ENCODE measurements at places on chromosomes 2 and 18. TPM values are rescaled to one million over a fixed set of nuclear protein-coding genes. Genes with fewer than 3 reads are reported as not detected.
A peak's percentile ranks its signal among the peaks of the same experiment; 100 is the strongest.

GRCh38 chr2:150627526-150627925 lies 140.1 kb upstream of the RND3 start:
- no peak for DNase-seq
- H3K4me1 ChIP-seq, result no peaks in the 10 kb centered on the region
- H3K27me3 ChIP-seq, result no peaks in the 10 kb centered on the region
- H3K36me3 ChIP-seq, result no peaks in the 10 kb centered on the region
- no peak overlapping the region for H3K27ac ChIP-seq
- H3K4me3 ChIP-seq, result no peak overlapping the region

DNA sequence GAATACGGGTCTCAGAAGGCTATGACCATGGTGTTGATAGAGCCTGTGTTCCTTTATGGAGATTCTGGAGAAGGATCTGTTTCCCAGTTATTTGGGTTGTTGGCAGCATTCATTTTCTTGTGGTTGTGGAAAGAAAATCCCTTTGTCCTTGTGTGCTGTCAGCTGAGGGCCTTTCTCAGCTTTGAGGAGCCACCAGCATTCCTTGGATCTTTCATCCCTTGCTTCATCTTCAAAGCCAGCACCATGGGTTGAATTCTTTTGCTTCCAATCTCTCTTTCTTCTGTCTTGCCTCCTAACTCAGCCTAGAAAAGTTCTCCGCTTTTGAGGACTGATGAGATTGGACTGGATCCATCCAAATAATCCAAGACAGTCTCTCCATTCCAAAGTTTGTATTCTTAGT lies 103.2 kb upstream of the MMADHC start:
- no peaks in the 10 kb centered on the region for H3K36me3 ChIP-seq
- no peak overlapping the region for H3K4me3 ChIP-seq
- H3K27me3 ChIP-seq, result no peaks in the 10 kb centered on the region
- H3K27ac ChIP-seq, result no peak overlapping the region

- H3K27ac ChIP-seq, result no peak overlapping the region
- no peak for DNase-seq
- H3K4me3 ChIP-seq, result no peak overlapping the region
- H3K4me1 ChIP-seq, result peaks cover 14% of the 10 kb centered on the region
- no peaks in the 10 kb centered on the region for H3K36me3 ChIP-seq
These were observed 4.2 kb downstream of the IL1RN start for GRCh38 chr2:113131352-113132185.

GRCh38 chr2:18788592-18788991 lies 199.2 kb upstream of the NT5C1B start:
- no peak overlapping the region for H3K27ac ChIP-seq
- H3K36me3 ChIP-seq, result peaks cover 14% of the 10 kb centered on the region
- no peaks in the 10 kb centered on the region for H3K27me3 ChIP-seq

- H3K27me3 ChIP-seq, result peaks cover 14% of the 10 kb centered on the region
- no peak for DNase-seq
- no peak overlapping the region for H3K4me3 ChIP-seq
- no peaks in the 10 kb centered on the region for H3K36me3 ChIP-seq
These were observed 32.8 kb downstream of the FMNL2 start for GRCh38 chr2:152367547-152368390.

GRCh38 chr2:45889053-45889452 lies 237.6 kb downstream of the PRKCE start:
- peaks cover 34% of the 10 kb centered on the region for H3K4me1 ChIP-seq
- peak; percentile 39 for DNase-seq
- no peak overlapping the region for H3K4me3 ChIP-seq
- no peaks in the 10 kb centered on the region for H3K27me3 ChIP-seq
- no peaks in the 10 kb centered on the region for H3K36me3 ChIP-seq

DNA sequence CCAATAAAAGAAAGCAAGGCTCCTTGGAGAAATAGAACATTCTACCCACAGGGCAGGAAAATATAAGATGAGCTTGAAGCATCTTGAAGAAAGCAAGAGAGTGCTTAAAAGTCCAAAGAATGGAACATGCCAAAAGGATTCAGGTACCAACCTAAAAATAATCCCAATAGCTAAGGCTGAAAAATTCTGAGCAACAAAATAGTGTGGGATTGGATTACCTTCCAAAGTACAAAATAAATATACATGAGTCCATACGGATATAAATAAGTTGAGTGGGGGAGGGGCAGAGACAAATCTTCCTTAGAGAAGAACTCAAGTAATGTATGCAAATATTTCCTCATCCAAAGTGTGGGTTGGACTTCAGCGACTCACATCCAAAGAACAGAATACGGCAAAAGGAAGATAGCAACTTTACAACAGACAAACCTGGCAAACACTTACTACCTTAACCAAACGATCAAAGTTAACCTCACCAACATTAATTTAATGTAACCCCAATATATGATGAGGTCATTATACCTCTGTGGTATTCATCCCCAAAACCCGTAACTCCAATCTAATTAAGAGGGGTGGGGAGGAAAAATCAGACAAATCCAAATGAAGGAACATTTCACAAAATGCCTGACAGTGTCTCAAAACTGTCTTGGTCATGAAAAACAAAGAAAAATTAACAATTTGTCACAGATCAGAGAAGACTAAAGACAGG lies 26.9 kb downstream of the MEMO1 start:
- no peak overlapping the region for H3K27ac ChIP-seq
- no peak for DNase-seq
- peaks cover 27% of the 10 kb centered on the region for H3K4me1 ChIP-seq
- H3K4me3 ChIP-seq, result no peak overlapping the region

GRCh38 chr2:230930928-230931555 lies 6.0 kb upstream of the GPR55 start:
- peaks cover 3% of the 10 kb centered on the region for H3K27me3 ChIP-seq
- no peak overlapping the region for H3K27ac ChIP-seq
- no peak overlapping the region for H3K4me3 ChIP-seq
- H3K36me3 ChIP-seq, result peaks cover 8% of the 10 kb centered on the region
- H3K4me1 ChIP-seq, result peaks cover 35% of the 10 kb centered on the region
- DNase-seq, result no peak

DNA sequence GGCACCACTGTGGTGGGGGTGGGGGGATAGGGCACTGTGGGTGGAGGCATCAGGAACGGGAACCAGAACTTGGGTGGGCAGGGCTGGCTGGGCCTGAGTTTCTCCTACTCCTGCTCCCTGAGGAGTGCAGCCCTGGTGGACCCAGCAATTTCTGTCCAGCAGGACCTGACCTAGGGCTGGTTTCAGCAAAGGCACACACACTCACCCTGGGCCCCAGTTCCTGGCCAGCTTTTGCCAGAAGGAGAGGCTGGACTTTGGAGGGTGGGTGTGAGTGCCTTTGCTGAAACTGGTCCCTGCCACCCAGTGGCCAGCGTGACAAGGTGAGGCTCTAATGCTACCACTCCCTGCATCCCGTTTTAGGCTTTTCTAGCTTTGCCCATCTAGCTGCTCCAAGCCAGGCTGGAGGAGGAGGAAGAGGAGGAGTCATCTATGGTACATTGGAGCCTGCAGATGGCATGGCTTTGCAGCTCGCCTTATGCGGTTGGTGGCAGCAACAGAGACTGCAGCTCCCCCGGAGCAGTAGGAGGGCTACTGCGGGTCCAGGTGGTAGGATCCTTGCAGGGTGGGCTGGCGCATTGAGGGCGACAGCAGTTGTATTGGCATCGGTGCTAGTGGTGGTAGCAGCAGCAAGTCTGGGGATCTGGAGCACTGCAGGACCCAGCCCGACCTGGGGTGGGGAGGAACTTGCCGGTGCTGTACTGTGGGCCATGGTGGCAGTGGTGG lies 40.4 kb upstream of the IMP4 start:
- no peaks in the 10 kb centered on the region for H3K4me1 ChIP-seq
- no peak overlapping the region for H3K4me3 ChIP-seq
- no peak for DNase-seq
- H3K36me3 ChIP-seq, result no peaks in the 10 kb centered on the region
- H3K27me3 ChIP-seq, result peaks cover 24% of the 10 kb centered on the region

- DNase-seq, result no peak
- H3K4me3 ChIP-seq, result no peak overlapping the region
- H3K27ac ChIP-seq, result no peak overlapping the region
- H3K36me3 ChIP-seq, result no peaks in the 10 kb centered on the region
These were observed 45.4 kb upstream of the KIF5C start for GRCh38 chr2:148829618-148830017.

GRCh38 chr2:43438342-43438741 lies 157.5 kb downstream of the THADA start:
- no peak for DNase-seq
- no peaks in the 10 kb centered on the region for H3K27me3 ChIP-seq
- no peak overlapping the region for H3K27ac ChIP-seq
- H3K4me3 ChIP-seq, result no peak overlapping the region

GRCh38 chr2:230680463-230681170 lies 32.0 kb upstream of the CAB39 start:
- no peak overlapping the region for H3K27ac ChIP-seq
- no peaks in the 10 kb centered on the region for H3K27me3 ChIP-seq

DNA sequence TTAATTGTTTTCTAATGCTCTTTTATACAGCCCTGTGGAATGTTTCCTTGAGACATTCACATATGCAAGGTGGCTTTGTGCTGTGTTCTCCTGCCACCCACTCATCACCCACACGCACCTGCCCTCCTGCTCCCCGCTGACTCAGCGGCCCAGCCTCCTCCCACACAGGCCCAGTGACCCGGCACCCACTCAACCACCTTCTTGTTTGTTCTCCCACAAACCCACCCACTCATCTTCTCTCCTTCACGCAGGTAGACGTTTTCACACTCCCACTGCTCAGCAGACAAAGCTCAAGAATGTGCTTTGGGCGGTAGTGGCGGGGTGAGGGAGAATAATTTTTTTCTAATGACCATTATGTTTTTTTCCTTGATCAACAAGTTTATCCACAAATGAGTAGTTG lies 28.6 kb upstream of the NEMP2 start:
- H3K27me3 ChIP-seq, result no peaks in the 10 kb centered on the region
- H3K27ac ChIP-seq, result peak overlapping the region; percentile 80
- peaks cover 15% of the 10 kb centered on the region for H3K36me3 ChIP-seq
- peak; percentile 37 for DNase-seq

DNA sequence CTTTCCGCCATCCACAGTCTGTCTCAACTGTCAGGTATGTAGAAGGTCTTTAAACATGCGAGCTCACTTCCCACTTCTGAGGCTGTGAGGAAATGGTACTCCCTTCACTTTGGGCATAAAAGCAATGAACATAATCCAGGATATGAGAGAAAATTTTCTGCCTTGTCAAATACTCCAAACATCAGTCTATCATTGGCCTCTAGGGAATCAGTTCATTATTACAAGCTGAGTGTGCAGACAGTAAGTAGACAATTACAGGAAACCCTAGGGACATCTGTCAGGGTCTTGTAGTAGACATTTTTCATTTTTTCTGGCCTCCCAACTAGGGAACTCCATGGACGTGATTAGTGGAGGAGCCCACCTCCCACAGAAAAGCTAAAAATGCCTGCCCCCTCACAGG lies 13.6 kb upstream of the APCDD1 start:
- DNase-seq, result no peak
- no peaks in the 10 kb centered on the region for H3K4me1 ChIP-seq
- no peaks in the 10 kb centered on the region for H3K36me3 ChIP-seq
- no peak overlapping the region for H3K4me3 ChIP-seq
- no peak overlapping the region for H3K27ac ChIP-seq

- no peak overlapping the region for H3K4me3 ChIP-seq
- peaks cover 3% of the 10 kb centered on the region for H3K27me3 ChIP-seq
- H3K4me1 ChIP-seq, result peaks cover 4% of the 10 kb centered on the region
- H3K27ac ChIP-seq, result no peak overlapping the region
- DNase-seq, result no peak
- no peaks in the 10 kb centered on the region for H3K36me3 ChIP-seq
These were observed 63.9 kb upstream of the TTC39C start for GRCh38 chr18:23950644-23951043.

DNA sequence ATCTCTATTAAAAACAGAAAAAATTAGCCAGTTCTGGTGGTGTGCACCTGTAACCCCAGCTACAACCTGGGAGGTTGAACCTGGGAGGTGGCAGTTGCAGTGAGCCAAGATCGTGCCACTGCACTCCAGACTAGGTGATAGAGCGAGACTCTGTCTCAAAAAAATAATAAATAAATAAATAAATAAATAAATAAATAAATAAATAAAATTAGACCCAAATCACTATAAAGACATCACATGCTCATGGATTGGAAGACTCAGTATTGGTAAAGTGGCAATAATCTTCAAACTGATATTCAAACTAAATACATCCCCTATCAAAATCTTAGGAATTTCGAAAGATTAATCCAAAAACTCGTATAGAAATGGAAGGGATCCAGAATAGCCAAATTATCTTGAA lies 15.5 kb upstream of the GALNT1 start:
- no peak overlapping the region for H3K27ac ChIP-seq
- H3K4me3 ChIP-seq, result no peak overlapping the region
- no peaks in the 10 kb centered on the region for H3K36me3 ChIP-seq

GRCh38 chr18:31526374-31526773 lies 28.4 kb downstream of the DSG2 start:
- H3K4me1 ChIP-seq, result no peaks in the 10 kb centered on the region
- H3K4me3 ChIP-seq, result no peak overlapping the region
- no peaks in the 10 kb centered on the region for H3K36me3 ChIP-seq
- no peak for DNase-seq
- H3K27me3 ChIP-seq, result peaks cover 2% of the 10 kb centered on the region
- no peak overlapping the region for H3K27ac ChIP-seq

- H3K27ac ChIP-seq, result no peak overlapping the region
- no peak overlapping the region for H3K4me3 ChIP-seq
- no peaks in the 10 kb centered on the region for H3K4me1 ChIP-seq
- no peaks in the 10 kb centered on the region for H3K27me3 ChIP-seq
These were observed 506.8 kb upstream of the LRATD1 start for GRCh38 chr2:14125624-14126293.

DNA sequence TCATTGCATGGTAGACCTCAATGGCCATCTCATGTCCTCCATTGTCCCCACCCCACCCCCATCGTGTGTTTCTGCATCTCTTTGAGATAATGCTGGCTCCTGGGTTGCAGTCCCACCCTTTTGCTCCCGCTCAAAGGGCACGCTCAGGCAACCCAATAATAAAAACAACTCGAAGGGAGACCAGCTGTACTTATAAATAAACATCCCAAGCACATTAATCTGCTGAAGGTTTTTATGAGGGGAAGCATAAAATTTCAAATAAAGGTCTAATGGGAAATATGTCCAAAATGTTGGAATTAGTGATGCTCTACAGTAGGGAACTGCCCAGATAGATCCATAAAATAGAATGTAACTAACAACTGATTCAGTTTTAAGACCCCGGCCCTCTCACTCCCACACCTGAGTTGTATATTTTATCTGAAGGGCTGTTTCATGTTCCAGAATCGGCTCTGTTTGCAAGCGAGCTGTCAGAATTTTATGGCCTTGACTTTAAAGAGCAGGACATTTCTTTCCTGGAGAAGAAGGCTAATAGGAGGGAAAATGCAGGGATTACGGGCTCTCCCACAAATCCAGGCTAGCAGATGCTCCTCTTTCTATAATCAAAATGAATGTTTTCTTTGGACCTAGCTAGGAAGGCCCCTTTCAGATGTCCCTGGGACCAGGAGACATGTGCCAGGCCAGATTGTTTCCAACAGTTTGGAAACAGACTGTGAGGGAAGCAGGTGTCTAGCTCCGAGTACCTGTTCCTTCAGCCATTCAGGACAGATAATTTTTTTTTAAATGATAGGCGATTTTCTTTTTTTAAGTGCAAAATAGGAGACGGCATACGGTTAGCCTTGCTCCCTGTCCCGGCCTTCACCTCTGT lies 103.7 kb downstream of the APOB start:
- H3K4me1 ChIP-seq, result no peaks in the 10 kb centered on the region
- no peak overlapping the region for H3K4me3 ChIP-seq
- no peaks in the 10 kb centered on the region for H3K36me3 ChIP-seq
- H3K27me3 ChIP-seq, result peaks cover 3% of the 10 kb centered on the region
- H3K27ac ChIP-seq, result no peak overlapping the region
- no peak for DNase-seq

The SOX11 gene
- not detected for total RNA-seq

The G6PC2 gene
- total RNA-seq, result not detected

The PAIP2B gene
- 2.4 TPM for total RNA-seq

The MPP4 gene
- not detected for total RNA-seq

The ALPI gene
- not detected for total RNA-seq

The CNRIP1 gene
- total RNA-seq, result not detected

The SPC25 gene
- total RNA-seq, result 33.7 TPM

The TSGA10 gene
- total RNA-seq, result 5.6 TPM

All from activated naive CD8-positive, alpha-beta T cell treated with anti-CD3 and anti-CD28 coated beads for 36 hours (primary cell).